ENCODE measurements at places on chromosomes 3 and 15.

DNA sequence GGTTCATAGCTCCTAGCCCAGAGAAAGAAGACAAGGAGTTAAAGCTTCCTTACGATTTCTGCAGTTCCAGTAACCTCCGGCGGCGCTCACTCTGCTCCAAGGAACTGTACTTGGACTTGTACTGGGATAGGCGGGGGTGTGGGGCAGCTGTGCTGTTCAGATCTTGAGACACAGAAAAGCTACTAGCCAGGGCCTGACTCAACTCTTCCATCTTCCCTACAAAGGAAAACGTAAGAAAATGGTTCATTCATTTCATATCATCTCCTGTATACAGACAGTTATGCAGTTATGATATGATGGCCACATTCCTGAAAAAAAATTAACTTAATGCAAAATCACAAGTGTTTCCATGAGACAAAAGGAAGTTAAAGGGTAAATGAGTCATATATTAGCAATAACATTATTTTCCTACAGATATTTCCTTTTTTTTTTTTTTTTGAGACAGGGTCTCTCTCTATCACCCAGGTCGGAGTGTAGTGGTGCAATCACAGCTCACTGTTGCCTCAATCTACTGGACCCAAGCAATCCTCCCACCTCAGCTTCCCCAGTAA, 4.6 kb downstream of the SNUPN start:
- DNase-seq: peak; percentile 32

DNA sequence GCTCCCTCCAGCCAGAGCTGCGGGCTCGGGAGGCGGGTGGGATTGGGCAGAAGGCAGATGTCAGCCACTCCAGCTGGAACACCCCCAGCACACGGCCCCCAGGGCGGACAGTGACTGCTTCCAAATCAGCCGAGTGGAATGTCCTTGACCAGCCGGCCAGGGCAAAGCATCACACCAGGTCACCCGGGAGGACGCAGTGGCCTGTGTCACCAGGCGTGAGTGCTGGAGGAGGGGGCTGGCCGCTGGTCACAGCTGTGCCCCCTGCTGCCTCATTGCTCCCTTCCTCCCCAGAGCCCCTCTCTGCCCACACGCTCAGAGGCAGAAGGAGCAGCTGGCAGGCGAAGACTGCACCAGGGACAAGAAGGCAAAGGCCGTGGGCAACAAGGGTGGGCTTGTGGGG, 33.5 kb downstream of the NTRK3 start:
- no peak for DNase-seq

DNA sequence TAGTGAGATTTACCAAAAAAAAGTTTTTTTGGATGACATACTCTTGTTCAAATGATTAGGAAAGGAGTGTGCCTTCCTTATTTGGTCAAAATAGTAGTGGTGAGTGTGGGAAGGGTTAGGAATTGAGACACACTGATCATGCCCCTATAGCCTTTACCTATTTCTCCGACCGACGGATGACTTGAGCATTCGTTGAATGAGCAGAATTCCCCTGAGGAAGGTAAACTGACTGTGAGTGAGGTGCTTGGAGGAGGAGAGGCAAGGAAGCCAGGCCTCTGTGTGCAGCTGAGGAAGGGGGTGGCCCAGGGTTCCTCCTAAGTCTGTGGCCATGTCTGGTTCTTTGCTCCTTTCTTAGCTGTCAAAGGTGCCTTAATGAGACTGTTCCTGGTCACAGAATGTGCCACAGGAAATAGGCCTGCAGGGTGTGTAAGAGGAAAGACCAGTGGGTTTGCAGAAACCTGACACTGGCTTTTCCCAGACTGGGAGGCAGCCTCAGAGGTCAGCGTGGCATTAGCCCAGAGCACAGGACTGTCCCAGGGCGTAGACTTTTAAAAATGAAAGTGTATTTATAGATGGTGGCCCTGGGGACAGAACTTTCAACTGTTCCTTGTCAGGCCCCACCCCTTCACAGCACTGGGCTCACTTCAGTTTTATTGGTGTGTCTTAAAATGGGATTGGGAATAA, 307.7 kb upstream of the C2CD4B start:
- no peak for DNase-seq

- no peak for DNase-seq
These were observed 26.0 kb upstream of the THBS1 start for GRCh38 chr15:39554746-39555387.

GRCh38 chr3:52065264-52065756, 8.9 kb upstream of the DUSP7 start:
- no peak for DNase-seq

GRCh38 chr3:145357453-145357852, 803.5 kb downstream of the PLOD2 start:
- no peak for DNase-seq

DNA sequence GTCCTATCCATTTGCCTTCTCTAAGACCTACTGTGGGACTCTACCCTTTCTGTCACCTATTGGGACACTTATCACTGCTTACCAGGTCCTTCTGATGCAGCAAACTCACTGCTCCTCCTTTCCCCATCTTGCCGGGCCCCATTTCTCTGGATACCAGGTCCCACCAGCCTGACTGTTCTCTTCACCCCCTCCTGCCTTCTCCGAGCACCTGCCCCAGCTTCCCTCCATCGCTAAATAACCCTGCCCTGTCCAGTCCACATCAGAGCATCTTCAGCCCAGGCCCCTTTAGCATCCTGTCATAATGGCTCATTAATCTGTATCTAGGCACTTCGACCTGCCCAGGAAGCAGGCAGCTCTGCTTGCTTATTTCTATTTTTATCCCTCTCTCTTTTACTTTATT, 74.7 kb downstream of the CRYGS start:
- no peak for DNase-seq

- DNase-seq: no peak
These were observed 14.9 kb downstream of the ACOX2 start for GRCh38 chr3:58521917-58522631.

GRCh38 chr3:30708472-30708871, 102.1 kb downstream of the TGFBR2 start:
- DNase-seq: no peak
